ENCODE measurements at places on chromosomes 5 and 9.

- DNase-seq, result no peak
Measured at GRCh38 chr9:23552876-23553601, 273.0 kb downstream of the ELAVL2 start.

GRCh38 chr5:151095341-151096000, 14.6 kb upstream of the TNIP1 start:
- no peak for DNase-seq

DNA sequence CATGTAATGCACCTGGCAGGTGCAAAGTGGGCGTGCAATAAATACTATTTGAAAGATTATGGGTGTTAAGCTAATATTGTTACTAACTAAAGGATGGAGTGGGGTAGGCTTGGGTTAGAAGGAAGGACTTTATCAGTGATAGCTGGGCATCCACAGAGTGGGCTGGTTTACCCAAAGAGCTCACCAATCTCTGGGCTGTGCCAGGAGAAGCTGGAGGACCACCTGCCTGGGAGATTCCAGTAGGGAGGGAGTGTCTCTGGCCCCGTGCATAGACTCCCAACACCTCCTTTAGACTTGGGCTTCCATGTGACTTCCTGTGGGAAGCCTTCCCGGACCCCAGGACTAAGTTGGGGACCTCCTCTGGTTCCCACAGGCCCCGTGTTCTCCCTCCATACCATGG, 5.6 kb upstream of the URM1 start:
- no peak for DNase-seq

GRCh38 chr9:4344946-4345345, 45.1 kb upstream of the GLIS3 start:
- no peak for DNase-seq

- DNase-seq, result no peak
Measured at GRCh38 chr9:122923947-122924346, 7.4 kb downstream of the ZBTB26 start.

DNA sequence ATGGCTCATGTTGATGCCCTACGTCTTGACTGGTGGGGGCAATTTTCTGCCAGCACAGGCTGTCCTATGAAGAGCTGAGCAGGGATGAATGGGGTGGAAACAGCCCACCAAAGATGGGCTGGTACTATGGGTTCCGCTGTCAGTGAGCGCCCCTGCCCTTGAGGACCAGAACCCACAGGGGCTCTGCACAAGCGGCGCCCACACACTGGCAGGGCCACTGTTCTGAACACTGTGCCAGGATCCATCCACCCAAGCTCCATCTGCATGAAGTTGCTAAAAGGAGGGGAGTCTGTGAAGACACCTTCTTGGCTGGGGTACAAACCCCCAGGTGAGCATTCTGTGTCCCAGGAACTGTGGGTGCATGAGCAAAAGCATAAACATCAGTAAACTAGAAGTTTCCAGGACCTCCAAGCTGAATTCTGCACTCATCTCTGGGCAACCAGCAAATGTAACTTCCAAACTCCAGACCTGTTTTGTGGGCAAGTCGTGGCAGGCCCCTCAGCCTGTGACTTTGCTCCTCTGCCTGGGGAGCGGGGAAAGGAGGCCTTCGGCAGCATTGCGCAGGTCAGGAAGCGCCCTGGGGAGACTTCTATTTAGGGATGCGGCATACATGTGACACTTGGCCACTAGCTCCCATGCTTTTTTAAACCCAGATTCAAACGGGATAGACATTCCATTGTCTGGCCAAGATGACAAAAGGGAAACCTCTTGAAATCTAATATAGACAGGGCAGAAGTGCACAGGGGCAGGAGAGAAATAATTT, 48.9 kb downstream of the PTPN3 start:
- no peak for DNase-seq

GRCh38 chr9:88236511-88237478, 98.5 kb upstream of the SPATA31C2 start:
- no peak for DNase-seq

DNA sequence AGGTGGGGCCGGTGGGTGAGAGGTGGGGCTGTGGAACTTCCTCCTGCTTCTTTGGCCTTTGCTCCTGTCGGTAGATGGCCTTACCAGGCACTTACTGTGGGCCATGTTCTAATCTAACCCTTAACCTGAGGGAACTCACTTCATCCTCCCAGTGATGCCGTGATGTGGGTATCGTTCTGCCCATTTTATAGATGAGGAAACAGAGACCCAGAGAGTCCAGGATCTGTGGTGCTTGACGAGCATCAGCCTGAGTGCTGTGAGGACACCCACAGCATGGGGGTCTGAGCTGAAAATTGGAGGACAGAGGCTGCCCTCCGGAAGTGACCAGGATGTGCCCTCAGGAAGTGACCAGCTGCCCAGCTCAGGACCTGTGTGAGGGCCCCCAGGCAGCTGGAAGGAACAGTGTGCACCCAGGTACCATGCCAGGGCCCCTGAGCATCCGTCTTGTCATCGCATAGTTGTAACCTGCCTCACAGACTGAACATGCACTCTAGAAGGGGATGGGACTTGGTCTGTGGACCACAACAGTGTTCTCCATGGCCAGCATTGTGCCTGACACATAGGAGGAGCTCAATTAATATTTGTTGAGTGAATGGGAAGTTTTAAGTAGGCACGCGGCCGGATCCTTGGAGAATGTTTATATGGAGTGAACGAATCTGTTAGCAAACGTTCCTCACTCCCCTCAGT, 8.5 kb downstream of the NEK6 start:
- no peak for DNase-seq

DNA sequence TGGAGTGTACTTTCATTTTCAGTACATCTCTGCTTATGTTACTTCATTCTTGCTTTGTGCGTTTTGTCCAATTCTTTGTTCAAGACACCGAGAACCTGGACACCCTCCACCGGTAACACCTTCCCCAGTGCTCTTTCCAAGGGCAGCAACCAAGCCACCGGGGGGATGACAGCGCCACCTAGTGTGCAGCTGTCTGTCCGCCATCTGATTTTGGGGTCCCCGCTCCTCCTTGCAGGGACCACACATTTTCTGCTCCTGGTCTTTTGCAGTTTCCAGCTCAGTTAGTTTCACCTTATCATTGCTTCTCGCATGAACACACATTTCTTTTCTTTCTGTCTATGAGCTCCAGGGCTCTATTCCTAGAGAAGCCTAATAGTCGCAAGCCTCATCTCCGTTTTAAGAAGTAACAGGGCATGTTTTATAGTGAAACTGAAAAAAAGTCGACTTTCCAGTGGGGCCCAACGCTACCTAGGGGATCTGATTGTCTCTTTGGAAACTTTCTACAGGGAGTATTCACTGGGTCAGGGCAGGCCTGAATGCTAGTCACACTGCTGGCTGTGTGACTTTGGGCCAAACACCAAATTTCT, 152.1 kb downstream of the FSTL4 start:
- DNase-seq, result no peak

DNA sequence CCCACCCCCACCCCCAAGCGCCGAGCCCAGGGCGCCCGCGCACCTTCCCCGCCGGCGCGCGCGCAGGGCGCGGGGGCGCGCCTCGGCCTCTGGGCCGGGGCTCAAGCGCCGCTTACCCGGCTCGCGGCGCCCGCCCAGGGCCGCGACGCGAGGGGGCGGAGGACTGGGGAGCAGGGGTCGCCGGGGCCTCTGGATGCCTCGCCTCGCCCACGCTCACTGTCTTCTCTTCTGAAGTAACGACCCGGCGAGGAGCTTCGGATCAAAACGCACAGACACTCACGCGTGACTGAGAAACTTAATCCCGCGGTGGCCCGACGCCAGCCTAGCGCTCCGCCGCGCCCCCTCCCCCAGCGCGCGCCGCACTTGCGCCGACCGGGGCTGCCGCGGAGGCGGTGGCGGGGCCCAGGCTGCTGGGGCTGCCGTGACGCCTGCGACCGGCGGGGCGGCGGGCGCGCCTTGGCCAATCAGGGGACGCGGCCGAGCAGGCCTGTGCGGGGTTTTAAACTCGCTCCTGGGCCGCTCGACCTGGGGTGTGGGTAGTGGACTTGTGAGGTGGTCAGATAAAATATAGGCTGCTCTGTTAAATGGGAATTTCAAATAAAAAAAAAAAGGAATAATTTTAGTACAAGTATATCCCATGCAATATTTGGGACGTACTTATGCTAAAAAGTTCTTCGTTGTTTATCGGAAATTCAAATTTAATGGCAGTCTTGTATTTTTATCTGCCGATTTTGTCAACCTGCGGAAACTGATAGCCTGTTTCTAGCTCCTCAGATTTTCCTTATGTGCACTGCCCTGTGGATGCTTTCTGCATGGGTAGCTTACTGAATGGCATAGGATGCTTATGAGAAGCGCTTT, at the start of gene MPDZ:
Gene MPDZ (minus strand): TSS at position 409 of the 858 bp plus-strand sequence. CDS start 29,377 bp downstream, outside the sequence.
- no peak for DNase-seq

- no peak for DNase-seq
Measured at GRCh38 chr5:135822286-135822685, 12.2 kb upstream of the SLC25A48 start.

DNA sequence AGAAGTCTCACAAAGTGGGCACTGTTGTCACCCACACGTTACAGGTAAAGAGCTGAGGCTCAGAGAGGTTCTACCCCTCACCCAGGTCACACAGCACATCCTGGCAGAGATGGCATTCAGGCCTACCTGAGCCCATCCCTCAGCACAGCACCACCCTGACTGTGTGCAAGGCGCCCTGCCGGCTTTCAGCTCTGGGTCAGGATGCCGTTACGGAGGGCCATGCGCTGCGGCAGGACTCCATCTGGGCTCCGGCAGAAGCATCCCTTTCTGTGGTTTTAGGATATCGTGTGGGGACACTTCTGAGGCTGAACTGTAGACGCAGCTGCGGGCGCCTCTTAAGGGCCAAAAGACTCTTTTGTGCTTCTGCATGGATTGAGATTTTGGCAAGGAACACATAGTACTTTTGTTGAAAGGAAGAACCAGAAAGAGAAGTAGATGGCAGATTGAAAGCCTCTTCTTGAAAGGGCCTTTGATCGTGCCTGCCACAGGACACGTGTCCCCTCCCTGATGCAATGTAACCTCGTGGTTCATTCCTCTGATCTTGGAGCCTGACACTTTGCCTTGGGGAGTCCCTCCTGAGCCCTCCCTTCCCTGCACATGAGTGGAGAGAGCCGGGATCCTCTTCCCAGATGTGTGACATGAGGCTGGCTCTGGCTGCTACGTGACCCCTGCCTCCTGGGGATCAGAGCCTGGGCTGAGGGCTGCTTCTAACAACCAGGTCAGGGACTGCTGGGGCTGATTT, 31.3 kb downstream of the USP20 start:
- no peak for DNase-seq

DNA sequence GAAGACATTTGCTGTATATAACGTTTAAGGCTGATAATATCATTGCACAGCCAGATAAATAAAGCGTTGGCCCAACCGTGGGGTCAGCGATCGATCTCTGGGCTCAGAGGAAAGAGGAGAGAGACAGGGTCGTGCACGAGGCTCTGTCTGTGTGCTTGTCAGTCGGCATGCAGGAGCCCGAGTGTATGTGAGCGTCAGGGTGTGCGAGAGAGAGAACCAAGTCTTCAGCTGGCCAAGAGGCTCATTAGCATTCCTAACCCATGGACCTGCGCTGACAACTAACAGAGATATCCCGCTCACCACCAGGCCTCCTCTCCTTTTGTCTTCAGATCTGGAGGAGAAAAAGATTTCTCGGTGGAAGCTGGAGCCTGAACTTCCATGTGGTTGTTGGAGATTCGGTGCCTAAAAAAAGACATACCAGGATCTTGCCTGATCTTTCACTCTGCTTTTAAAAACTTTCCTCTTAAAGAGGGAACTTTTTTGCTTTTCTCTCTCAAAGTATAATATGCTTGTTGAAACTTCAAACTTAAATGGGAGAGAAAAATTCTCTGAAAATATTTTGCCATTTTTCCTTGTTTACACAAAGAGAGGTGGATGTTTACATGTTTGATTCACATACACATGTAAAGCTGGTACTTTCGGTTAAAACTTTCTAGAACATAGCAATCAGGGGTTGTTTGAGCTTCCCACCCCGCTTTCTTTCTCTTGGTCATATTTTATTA, 16.5 kb downstream of the NR2F1 start:
- DNase-seq, result no peak
